Gastroesophageal sphincter (tissue), 4 donors: ENCODE measurements at places on chromosomes 13 and 19. TPM values are rescaled to one million over a fixed set of nuclear protein-coding genes. Genes with fewer than 3 reads are reported as not detected.
A peak's percentile ranks its signal among the peaks of the same experiment; 100 is the strongest.

DNA sequence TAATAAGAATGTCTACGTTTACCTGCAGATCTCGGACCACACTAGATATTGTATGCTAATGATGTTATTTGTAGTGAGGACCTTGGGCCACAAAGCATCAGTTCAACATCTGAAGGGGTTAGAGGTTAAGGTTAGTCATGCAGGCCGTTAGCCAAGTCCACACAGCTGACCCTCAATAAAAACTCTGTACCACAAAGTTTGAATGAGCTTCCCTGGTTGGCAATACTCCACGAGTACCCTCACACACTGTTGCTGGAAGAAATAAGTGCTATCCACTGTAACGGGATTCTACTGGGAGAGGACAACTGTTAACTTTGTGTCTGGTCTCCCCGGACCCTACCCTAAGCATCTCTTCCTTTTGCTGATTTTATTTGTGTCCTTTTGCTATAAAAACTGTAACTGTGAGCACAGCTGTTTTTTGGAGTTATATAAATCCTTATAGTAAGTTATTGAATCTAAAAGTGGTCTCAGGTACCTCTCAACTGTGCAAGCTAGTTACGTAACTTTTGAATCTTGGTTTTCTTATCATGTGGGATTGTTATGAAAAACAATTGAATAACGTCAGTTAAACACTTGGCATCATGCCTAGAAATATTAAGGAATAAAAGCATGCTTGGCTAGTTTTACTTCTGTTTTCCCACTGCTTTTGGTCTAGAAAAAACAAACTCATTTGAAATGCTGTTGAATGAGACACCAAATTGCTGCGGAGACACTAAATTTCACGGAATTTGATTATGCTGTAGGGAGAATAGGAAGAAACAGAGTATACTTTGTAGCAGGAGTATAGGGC, 181.5 kb downstream of the DNAJC3 start:
- no peak for ATAC-seq

Gene NLRP11
- total RNA-seq = not detected

Gene ONECUT3
- not detected for total RNA-seq

DNA sequence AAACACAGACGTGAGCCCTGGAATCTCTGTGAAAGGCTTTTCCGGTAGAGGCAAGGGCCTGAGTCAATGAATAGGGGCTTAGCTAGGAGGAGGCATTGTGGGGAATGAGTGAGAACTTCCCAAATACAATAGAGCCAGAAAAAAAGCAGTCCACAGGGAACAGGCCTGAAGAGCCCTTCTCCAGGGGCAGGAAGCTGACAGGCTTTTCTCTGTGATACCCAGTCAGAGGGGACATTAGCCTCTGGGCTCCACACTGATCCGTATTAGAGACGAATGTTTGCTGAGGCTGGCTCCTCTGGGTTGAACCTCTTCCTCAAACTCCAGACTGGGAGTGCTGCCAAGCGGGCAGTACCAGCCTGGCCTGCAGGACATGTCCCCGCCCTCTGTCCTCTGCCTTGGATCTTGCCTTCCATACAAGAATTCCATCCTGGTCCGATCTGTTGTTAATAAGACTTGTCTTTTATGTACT, 2.3 kb downstream of the DHRS12 start:
- no peak for ATAC-seq

Gene PTH2
- not detected for total RNA-seq

Gene IGSF23
- total RNA-seq = not detected

DNA sequence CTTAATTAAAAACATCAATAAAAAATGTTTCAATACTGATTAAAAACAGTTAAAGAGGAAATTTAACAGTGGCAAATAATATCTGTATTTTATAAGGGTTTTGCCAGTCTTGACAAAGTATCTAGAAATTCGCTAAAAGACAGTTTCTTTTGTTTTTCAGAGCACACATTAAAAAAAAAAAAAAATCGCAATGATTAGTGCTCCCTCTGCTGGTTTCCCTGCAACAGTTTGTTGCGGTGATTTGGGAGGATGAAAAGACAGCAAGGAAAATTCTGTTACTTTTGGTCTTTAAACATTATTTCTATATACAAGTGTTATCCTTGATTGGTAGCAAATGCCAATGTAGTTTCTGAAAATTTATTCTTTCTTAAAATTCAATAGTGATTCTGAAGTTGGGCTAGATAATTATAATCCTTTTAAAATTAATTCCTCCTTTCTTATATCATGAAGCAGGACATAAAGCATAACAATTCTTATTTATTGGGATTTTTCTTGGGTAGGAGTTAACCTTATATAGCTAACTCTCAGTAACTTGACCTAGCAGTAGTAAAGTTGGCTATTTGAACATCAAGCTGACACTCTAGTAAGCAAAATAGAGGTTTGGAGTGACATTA, 23.1 kb upstream of the SPRY2 start:
- ATAC-seq = no peak

GRCh38 chr19:12695997-12696365, 450 bp downstream of the FBXW9 start:
- peak; percentile 2 for ATAC-seq

DNA sequence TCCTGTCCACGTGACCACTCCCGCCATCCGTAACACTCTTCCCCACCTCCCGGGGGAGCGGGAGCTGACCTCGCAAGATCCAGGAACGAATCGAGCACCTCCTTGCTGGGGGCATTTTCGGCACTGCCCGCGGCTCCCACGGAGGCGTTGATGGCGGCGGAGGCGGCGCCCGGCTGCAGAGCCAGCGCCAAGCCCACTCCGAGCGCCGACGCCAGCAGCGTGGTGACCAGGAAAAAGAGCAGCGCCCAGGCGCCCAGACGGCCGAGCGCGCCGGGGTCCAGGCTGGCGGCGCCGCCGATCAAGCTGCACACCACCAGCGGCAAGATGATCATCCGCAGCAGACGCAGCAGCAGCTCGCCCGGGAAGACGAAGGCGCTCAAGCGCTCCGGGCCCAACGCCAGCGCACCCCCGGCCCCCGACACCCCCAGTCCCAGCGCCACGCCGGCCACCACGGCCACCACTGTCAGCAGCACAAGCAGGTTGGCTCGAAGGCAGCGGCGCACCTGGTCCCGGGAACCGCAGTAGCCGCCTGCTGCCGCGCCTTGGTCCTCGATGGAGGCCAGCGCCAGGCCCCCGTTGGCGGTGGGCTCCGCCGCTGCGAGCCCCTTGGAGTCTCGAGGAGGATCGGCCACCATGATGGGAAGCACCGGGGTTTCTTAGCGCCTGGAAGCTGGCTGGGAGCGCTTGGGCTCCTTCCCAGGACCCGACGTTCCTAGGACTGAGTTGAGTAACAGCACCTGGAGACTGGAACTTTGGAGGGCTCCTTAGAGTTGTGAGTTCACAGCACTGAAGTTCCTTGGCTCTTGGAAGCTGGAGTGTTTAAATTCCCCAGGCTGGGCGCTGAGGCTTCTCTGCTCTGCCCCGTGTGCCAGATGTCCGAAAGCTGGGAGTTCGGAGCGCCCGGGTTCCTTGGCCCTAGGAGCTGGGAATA, 798 bp downstream of the SLC1A5 start:
- ATAC-seq = peak; percentile 51

- peak; percentile 40 for ATAC-seq
Observed at GRCh38 chr19:13063461-13064091, 39.1 kb downstream of the LYL1 start.

DNA sequence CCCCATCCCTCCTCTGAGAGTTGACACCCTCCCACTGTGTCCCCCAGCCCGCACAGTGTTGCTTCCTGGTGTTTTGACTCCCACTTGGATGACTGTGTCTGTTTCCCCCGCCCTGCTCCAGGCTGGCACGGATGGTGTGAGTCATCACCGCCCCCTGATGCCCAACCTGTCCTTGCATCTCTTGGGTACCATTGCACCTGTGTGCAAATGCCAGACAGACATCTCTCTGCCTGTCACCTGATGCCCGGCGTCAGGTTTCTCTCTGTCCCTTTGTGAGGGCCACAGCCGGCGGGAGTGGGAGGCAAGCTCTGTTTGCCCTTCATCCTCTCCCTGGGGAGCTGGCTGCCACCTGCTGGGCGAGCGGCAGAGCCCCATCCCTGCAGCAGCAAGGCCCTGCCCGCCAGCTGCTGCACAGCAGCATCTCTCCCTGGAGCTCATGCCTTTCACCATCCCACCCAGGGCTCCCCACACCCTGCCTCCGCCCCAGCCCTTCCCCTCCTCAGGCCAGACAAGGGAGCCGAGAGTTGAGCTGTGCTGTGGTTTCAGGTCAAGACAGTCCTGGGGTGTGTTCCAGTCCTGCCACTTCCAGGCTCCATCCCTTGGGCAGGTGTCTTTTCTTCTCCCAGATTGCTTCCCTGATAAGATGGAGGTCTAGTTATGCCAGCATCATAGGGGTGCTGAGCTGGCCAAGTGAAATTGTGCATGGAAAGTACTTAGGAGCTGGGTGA, 29.7 kb downstream of the NKPD1 start:
- no peak for ATAC-seq

Gene ZNF583
- 6.2 TPM for total RNA-seq

DNA sequence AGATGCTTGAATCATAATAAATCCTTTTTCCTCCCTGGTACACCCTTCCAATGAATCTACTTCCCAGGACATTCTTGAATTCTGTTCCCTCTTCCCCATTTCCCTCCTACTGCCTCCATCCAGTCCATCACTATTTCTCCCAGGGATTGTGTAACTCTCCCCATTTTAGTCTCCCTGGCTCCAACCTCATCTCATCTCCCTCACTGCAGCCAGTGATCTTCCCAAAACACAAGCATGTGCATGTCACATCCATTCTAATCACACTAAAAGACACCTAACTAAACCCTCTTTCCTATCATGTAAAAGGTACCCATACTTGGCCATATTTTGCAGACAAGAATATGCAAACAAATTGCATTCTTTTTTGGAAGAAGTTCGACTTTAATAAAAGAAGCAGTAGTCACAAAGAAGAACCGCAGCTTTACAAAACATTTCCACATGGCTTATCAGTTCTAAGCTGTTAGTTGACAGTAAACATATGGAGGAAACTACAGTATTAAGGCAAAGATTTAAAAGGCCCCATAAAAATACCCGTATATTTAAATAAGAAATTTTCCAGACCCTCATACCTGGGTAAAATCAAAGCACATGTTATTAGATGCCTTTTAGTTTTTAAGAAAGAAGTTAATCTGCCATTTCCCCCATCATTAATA, 111.0 kb downstream of the KCTD12 start:
- peak; percentile 48 for ATAC-seq

- ATAC-seq = no peak
Observed at GRCh38 chr13:108500711-108501110, 128.7 kb upstream of the MYO16 start.

DNA sequence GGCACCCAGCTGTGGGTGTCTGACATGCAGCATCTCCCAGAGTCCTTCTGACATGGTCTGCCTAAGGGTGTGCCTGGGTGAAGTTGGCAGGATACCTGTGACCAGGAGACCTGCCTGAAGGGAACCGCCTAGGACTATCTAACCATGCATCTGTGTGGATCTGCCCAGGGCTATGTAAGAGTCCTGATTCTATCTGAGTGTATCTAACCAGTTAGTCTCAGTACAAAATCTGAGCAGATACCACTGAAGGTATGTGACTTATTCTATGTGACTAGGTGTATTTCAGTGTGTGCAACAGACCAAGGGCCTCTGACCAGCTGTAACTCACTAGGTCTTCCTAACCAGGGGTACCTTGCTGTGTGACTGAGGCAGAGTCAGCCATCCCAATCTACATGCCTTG, 28.2 kb upstream of the FBL start:
- no peak for ATAC-seq

DNA sequence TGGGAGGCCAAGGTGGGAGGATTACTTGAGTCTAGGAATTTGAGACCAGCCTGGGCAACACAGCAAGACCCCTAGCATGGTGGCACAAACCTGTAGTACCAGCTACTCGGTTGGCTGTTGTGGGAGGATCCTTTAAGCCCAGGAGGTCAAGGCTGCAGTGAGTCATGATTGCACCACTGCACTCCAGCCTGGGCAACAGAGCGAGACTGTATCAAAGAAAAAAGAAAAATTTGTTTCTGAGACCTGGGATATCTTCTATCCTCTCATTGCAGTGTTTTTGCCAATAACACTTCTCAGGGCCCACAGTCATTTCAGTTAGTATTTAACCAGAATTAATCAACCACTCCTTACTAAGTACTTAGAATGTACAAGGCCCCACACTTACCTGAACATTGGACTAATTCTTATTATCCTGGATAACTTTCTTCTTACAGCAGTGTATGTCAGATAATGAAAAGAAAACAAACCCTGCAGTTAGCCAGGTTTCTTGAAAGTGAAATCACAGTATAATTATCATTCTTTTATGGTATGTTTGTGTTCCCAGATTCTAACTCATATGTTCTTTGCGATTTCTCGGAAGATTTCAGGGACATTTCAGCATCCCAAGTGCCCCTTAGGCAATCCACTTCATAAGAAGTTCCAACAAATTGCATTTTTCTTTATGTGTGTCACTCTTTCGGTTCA, 75.6 kb upstream of the KLF5 start:
- peak; percentile 22 for ATAC-seq

Gene ISYNA1
- total RNA-seq = 23.3 TPM
